ENCODE measurements at places on chromosomes 5 and 9. TPM values are rescaled to one million over a fixed set of nuclear protein-coding genes. Genes with fewer than 3 reads are reported as not detected.
A peak's percentile ranks its signal among the peaks of the same experiment; 100 is the strongest.

DNA sequence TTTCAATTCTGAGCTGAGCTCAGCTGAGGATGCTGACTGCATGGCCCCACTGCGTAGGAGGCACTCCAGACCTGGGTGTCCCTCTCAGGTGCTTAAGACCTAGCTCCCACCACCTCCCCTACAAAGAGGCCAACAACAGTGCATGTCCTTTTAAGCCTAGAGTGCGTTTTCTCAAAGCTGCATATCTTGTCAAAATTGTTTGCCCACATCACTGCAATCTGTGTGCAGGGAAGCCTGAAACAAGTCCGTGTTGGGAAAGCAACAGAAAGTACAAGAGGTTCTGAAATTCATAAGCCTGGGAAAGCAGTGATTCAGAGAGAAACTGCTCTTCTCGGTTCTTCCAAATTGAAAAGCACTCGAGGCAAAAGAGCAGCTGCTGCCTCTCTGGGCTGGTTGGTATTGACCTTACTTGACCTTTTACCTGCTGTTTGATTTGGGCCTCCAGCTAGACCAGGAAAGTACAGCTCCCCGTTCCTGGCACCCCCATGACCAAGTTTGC lies 238.4 kb downstream of the NR2F1-AS1 start:
- DNase-seq = no peak
- no peaks in the 10 kb centered on the region for H3K27me3 ChIP-seq
- H3K27ac ChIP-seq = no peak overlapping the region
- no peaks in the 10 kb centered on the region for H3K36me3 ChIP-seq

DNA sequence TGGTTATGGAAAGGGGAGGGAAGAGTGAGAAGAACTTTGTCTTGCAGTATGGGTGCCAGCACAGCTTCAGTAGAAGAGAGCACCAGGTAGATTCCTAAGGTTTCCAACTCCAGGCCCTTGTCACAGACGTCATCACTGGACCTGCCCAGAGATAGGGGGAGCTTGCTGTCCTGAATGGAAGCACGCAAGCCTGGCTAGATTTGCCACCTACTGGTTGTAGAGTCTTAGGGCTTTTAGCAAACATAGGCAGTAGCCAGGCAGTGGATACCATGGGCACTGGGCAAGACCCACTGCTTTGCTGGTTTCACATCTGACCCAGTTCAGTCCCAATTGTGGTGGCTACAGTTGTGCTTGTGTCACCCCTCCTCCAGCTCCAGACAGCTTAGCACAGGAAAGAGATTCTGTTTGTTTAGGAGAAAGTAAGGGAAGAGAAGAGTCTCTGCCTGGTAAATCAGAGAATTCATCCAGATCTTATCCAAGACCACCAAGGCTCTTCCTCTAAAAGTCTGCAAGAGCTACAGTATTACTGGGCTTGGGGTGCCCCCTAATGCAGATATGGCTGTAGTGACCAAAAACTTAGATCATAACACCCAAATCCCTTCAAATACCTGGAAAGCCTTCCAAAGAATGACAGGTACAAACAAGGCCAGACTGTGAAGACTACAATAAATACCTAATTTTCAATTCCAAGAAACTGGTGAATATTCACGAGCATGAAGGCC lies 158.9 kb downstream of the HINT1 start:
- H3K4me1 ChIP-seq = no peaks in the 10 kb centered on the region
- DNase-seq = no peak
- no peaks in the 10 kb centered on the region for H3K36me3 ChIP-seq
- H3K27me3 ChIP-seq = peaks cover 11% of the 10 kb centered on the region
- no peak overlapping the region for H3K27ac ChIP-seq

DNA sequence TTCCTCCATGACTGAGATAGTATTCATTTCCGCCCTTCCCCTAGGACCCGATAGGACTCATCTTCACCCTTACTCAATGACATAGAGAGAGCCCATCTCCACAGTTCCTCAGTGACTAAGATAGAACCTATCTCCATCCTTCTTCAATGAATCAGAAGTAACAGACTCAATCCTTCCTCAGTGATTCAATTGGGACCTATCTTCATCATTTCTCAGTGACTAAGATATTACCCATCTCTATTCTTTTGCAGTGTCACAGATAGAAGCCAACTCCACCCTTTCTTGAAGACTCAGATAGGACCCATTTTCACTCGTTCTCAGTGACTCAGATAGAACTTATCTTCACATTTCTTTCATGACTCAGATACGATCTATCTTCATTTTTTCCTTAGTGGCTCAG lies 164.6 kb downstream of the FBXO4 start:
- H3K36me3 ChIP-seq = no peaks in the 10 kb centered on the region
- H3K27ac ChIP-seq = no peak overlapping the region
- no peaks in the 10 kb centered on the region for H3K27me3 ChIP-seq
- no peak for DNase-seq
- H3K4me1 ChIP-seq = no peaks in the 10 kb centered on the region
- no peak overlapping the region for H3K4me3 ChIP-seq

- H3K27ac ChIP-seq = no peak overlapping the region
- H3K4me1 ChIP-seq = no peaks in the 10 kb centered on the region
- DNase-seq = no peak
- H3K4me3 ChIP-seq = no peak overlapping the region
- H3K27me3 ChIP-seq = peaks cover 19% of the 10 kb centered on the region
- no peaks in the 10 kb centered on the region for H3K36me3 ChIP-seq
Measured at GRCh38 chr9:126033318-126033717, 286.1 kb downstream of the PBX3 start.

DNA sequence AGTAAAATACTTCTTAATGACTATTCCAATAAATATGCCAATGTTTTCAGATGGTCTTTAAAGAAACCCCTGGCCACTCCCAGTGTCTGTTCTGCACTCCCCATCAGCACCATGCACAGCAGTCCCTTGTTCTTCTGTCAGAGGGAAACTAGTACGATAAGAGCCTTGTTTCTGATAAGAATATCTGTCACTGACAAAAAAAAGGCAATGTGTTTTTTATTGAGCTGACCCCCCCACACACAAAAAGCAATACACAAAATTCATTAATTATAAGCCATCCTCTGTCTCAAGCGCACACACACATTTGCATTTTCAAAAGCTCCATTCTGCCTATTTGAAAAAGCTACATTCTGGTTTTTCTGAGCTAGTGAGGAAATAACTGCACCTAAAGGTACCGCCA lies 119.1 kb downstream of the ENC1 start:
- peaks cover 6% of the 10 kb centered on the region for H3K27me3 ChIP-seq
- no peak for DNase-seq
- H3K4me1 ChIP-seq = no peaks in the 10 kb centered on the region
- no peak overlapping the region for H3K4me3 ChIP-seq
- peaks cover 1% of the 10 kb centered on the region for H3K36me3 ChIP-seq
- no peak overlapping the region for H3K27ac ChIP-seq

GRCh38 chr5:163735069-163735468 lies 229.7 kb downstream of the MAT2B start:
- no peak overlapping the region for H3K27ac ChIP-seq
- DNase-seq = no peak
- H3K36me3 ChIP-seq = no peaks in the 10 kb centered on the region

DNA sequence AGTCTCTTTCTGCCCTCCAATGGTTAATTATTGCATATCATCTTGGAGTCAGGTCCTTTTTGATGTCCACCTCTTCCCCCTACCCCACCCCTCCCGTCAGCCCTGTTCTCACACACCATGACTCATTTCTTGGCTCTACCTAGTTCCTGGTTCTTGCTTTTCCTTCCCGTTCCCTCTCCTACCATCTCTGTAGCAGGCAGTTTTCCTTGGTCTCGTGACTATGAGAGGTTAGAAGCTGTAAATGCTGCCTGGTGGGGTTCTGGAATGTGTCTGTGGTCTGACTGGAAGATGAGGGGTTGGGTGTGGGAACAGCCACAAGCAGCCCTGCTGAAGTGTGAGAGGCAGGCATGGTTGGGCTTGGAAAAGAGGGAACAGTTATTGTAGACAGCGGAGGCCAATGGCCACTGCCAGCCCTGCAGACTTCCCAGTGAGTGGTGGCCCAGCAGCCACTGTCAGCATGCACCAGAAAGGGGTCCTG lies 18.2 kb downstream of the SLC22A5 start:
- H3K4me3 ChIP-seq = no peak overlapping the region
- H3K4me1 ChIP-seq = peaks cover 50% of the 10 kb centered on the region
- DNase-seq = no peak
- no peaks in the 10 kb centered on the region for H3K36me3 ChIP-seq

GRCh38 chr9:112378328-112379176 lies 1.4 kb upstream of the HSDL2 start:
- peak overlapping the region; percentile 90 for H3K4me3 ChIP-seq
- peak; percentile 47 for DNase-seq
- H3K4me1 ChIP-seq = peaks cover 49% of the 10 kb centered on the region

- no peak overlapping the region for H3K4me3 ChIP-seq
- H3K36me3 ChIP-seq = no peaks in the 10 kb centered on the region
- no peak overlapping the region for H3K27ac ChIP-seq
- H3K4me1 ChIP-seq = no peaks in the 10 kb centered on the region
- no peaks in the 10 kb centered on the region for H3K27me3 ChIP-seq
Measured at GRCh38 chr5:3662344-3662743, 66.7 kb downstream of the IRX1 start.

- DNase-seq = no peak
- H3K27me3 ChIP-seq = peaks cover 6% of the 10 kb centered on the region
- H3K36me3 ChIP-seq = no peaks in the 10 kb centered on the region
- H3K27ac ChIP-seq = no peak overlapping the region
Measured at GRCh38 chr5:10856683-10857337, 95.8 kb upstream of the DAP start.

GRCh38 chr5:88690409-88691229 lies 192.4 kb downstream of the MEF2C start:
- peak overlapping the region; percentile 84 for H3K27ac ChIP-seq
- H3K4me3 ChIP-seq = peak overlapping the region; percentile 40
- DNase-seq = peak; percentile 76
- H3K36me3 ChIP-seq = peaks cover 5% of the 10 kb centered on the region
- H3K4me1 ChIP-seq = peaks cover 7% of the 10 kb centered on the region

- H3K4me3 ChIP-seq = no peak overlapping the region
- H3K27ac ChIP-seq = no peak overlapping the region
- peaks cover 33% of the 10 kb centered on the region for H3K27me3 ChIP-seq
- H3K36me3 ChIP-seq = no peaks in the 10 kb centered on the region
Measured at GRCh38 chr5:3607541-3608181, 12.0 kb downstream of the IRX1 start.

- H3K36me3 ChIP-seq = no peaks in the 10 kb centered on the region
- no peaks in the 10 kb centered on the region for H3K4me1 ChIP-seq
- peaks cover 38% of the 10 kb centered on the region for H3K27me3 ChIP-seq
- no peak overlapping the region for H3K27ac ChIP-seq
- no peak for DNase-seq
Measured at GRCh38 chr9:136645903-136646754, 16.6 kb upstream of the EGFL7 start.

GRCh38 chr9:69174616-69175463 lies 763 bp downstream of the TJP2 start:
- peaks cover 32% of the 10 kb centered on the region for H3K27me3 ChIP-seq
- peak overlapping the region; percentile 79 for H3K4me3 ChIP-seq
- peak overlapping the region; percentile 41 for H3K27ac ChIP-seq
- peaks cover 2% of the 10 kb centered on the region for H3K36me3 ChIP-seq

GRCh38 chr5:80372780-80373179 lies 35.1 kb upstream of the ZFYVE16 start:
- DNase-seq = no peak
- H3K36me3 ChIP-seq = no peaks in the 10 kb centered on the region
- peaks cover 17% of the 10 kb centered on the region for H3K27me3 ChIP-seq
- no peaks in the 10 kb centered on the region for H3K4me1 ChIP-seq
- H3K27ac ChIP-seq = no peak overlapping the region

GRCh38 chr5:169809281-169809680 lies 171.0 kb downstream of the INSYN2B start:
- H3K36me3 ChIP-seq = peaks cover 41% of the 10 kb centered on the region
- no peak overlapping the region for H3K27ac ChIP-seq
- H3K4me1 ChIP-seq = peaks cover 19% of the 10 kb centered on the region
- no peak for DNase-seq
- no peaks in the 10 kb centered on the region for H3K27me3 ChIP-seq

DNA sequence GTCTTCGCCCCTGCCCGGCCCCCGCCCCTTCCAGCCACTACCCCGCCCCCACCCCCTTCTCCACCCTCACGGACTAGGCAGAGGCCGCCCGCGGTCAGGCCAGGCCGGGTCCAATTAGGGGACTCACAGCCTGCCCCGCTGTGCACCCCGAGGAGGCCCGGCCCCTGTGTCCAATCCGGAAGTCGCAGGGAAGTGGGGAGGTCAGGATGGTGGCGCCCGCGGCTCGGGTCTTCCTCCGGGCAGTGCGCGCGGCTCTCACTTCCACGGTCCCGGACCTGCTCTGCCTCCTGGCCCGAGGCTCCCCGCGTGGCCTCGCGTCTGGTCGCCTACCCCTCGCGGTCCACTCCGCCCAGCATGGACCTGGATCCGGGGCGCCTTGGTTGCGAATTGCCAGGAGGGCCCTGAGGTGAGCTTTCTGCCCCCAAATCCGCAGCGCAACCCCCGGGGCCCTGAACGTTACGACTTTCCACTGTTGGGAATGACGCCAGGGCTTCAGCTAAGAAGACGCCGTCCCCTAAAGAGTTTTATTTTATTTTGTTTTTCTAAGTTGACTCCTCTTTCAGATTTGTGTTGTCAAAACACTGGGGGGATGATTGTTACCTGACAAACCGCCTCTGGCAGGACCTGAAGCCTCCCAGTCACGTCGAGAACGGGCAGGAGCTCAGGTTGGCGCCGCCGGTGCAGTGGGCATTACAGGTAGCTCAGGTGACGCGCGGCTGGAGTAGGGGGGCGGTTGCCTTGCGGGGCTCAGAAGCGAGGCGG lies 763 bp upstream of the IRX2 start:
- H3K36me3 ChIP-seq = peaks cover 11% of the 10 kb centered on the region
- peak overlapping the region; percentile 68 for H3K27ac ChIP-seq

GRCh38 chr5:31536873-31537272 lies 4.8 kb downstream of the C5orf22 start:
- peak overlapping the region; percentile 28 for H3K27ac ChIP-seq
- no peak for DNase-seq
- H3K36me3 ChIP-seq = peaks cover 37% of the 10 kb centered on the region
- H3K27me3 ChIP-seq = no peaks in the 10 kb centered on the region
- peaks cover 24% of the 10 kb centered on the region for H3K4me1 ChIP-seq

DNA sequence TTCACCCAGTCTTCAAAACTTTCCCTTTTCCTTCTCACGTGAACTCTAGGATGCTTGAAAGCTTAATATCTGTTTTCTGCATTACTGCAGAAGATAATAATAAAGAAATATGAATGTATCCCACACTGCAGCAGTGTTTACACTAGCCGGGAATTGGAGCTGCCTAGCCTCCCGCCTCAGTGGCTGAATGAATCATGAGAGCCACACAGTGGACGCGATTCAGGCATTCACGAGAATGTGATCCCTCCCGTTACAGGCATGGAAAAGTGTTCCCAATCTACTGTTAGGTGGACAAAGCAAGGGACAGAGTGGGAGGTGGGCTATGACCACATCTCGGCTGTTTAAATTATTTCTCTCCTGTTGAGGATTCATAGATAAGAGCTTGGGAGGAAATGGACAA lies 69.4 kb upstream of the CTSL start:
- H3K4me3 ChIP-seq = no peak overlapping the region
- DNase-seq = no peak
- H3K36me3 ChIP-seq = no peaks in the 10 kb centered on the region
- H3K4me1 ChIP-seq = no peaks in the 10 kb centered on the region
- H3K27ac ChIP-seq = no peak overlapping the region
- H3K27me3 ChIP-seq = peaks cover under 1% of the 10 kb centered on the region

NR6A1 gene
- total RNA-seq = 0.44 TPM

CATSPER3 gene
- total RNA-seq = 0.82 TPM

SLC36A2 gene
- total RNA-seq = not detected

SHOC1 gene
- not detected for total RNA-seq

C5orf46 gene
- total RNA-seq = not detected

HINT2 gene
- 73.5 TPM for total RNA-seq

TAF1L gene
- not detected for total RNA-seq

ITGA2 gene
- total RNA-seq = 37.0 TPM

PCDHB4 gene
- not detected for total RNA-seq

STKLD1 gene
- total RNA-seq = 1.4 TPM

PCA3 gene
- total RNA-seq = not detected

IL7R gene
- 10.4 TPM for total RNA-seq

ST8SIA4 gene
- total RNA-seq = 59.3 TPM
